ENCODE measurements at places on chromosomes 16 and 17. TPM values are rescaled to one million over a fixed set of nuclear protein-coding genes. Genes with fewer than 3 reads are reported as not detected.

GRCh38 chr16:13391337-13391736 is 489.9 kb downstream of the SHISA9 start:
- no peak for DNase-seq

GRCh38 chr17:4711661-4712181 is 1.3 kb downstream of the ARRB2 start:
- DNase-seq: peak; percentile 82

- DNase-seq: no peak
These were observed 2.5 kb downstream of the TAF15 start for GRCh38 chr17:35811759-35812158.

DNA sequence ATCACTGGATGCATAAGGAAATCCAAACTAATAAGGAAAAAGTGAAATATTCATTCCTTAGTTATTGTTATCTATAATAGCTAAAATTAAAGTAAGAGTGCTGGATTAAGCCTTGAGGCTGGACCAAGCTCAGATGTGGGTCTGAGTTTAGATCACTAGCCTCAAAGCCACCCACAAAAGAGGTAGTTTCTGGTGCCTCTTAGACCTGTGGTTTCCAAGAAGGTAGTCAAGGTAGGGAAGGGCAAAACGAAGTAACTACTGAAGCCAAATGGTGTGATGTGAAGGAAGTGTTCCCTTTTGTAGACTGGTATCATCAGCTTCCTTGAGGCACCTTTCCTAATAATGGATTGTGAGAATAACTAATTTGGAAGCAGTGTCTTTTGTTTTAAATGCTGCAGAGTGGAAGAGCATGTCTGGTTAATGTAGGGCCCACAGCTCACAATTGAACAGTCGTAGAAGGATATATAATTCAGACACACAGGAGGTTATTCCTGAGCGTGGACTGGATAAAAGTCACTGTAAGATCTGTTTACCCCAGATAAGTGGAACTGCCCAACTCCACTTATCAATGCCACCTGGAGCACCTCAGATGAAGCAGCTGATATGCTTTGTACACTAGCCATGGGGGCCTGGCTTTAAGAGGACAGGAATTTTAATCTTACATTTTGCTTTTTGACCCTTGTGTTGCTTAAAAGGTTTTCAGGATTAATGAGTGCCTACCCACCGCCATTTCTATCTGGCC is 31.7 kb upstream of the LCMT1 start:
- DNase-seq: no peak

- DNase-seq: no peak
These were observed 90.8 kb downstream of the ABCC12 start for GRCh38 chr16:48064971-48065370.

DNA sequence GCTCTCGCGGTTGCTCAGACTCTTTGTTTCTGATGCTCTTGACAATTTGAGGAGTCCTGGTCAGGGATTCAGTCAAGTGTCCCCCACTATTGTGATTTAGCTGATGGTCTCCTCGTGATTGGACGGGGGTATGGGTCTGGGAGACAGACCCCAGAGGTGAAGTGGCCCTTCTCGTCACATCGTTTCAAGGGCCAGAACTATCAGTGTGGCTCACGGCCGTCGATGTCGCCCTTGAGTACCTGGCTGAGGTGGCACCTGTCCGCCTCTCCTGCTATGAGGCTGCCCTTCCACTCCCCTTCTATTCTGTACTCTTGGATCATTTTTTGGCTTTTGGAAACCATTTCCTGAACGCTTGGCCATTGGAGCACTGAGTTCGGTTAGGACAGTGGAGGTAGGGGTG is 7.4 kb upstream of the MEAK7 start:
- DNase-seq: no peak

ZNF48 gene
- total RNA-seq: 6.8 TPM

EVI2B gene
- 2.2 TPM for total RNA-seq

GNAO1 gene
- total RNA-seq: 1.7 TPM
